ENCODE measurements at places on chromosomes 12 and 14.

DNA sequence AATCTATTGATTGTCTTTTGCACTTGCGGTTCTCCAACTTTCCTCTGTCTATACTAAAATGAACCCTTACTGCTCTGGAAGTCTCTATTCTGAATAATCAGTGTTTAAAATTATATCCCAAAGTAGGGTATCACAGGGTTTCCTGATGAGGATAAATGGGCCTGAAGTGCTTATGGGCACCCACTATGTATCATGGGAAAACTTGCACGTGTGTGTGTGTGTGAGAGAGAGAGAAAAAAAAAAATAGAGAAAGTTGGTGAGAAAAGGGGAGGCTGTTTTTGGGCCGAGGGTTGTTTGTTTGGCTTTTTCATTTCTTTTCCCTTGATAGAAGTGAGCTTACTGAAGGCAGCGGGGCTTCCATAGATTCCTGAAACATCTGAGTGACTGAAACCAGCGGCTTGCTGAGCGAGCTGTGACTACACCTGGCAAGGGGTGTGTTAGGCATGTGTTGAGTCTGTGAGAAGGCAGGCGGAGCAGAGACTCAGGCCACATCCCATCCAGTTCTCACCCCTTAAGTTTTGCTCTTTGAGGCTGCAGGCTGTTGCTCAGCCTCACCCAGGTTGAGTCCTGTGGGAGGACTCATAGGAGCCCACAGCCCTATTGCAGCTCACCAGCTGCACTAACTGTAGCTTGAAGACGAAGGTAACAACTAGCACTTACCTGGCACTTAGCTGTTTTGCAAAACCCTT lies 17.2 kb downstream of the PPFIBP1 start:
- no peak for DNase-seq

- DNase-seq = no peak
These were observed 98.8 kb downstream of the DACT1 start for GRCh38 chr14:58736606-58737005.

- no peak for DNase-seq
These were observed 66.5 kb downstream of the TRAFD1 start for GRCh38 chr12:112191840-112192321.

DNA sequence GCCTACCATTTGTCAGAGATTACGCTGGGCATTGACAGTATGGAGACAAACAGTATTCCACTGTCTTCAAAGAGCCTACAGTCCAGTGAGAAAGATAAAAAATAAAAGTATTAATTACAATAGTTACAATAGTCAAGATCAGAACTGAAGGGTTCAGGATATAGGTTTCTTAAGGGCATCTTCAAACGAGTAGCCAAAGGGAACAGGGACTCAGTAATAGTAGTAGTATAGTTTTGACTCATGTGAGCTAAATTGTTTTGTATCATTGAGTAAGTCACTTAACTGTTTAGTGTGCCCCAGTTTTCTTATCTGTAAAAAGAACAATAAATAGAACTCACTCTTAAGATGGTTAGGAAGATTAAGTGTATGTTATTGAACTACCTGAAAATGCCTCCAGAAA lies 123.6 kb downstream of the METTL25 start:
- DNase-seq = no peak

- no peak for DNase-seq
These were observed 69.5 kb upstream of the FOXN3 start for GRCh38 chr14:89486505-89486904.

DNA sequence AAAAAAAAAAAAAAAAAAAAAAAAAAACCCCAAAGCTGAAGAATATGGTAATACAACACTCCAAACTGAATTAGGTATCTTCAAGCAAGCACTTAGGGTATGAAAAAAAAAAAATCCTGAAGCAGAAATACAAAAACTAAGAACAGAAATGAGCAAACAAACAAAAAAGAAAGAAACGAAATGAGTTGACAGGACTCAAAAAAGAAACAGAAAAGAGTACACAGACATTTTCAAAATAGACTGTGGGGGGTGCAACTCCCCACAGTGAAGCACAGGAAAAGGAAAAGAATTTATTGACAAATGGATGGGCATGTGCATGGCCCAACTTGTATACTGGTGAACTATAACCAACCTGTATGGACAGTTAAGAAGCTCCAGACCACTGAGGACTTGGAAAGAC lies 24.6 kb downstream of the RPS6KA5 start:
- DNase-seq = no peak

- no peak for DNase-seq
These were observed at the start of gene GSG1 for GRCh38 chr12:13103391-13104033. GSG1 (minus strand) TSS chr12:13103667; CDS start chr12:13103512, 155 bp downstream.

DNA sequence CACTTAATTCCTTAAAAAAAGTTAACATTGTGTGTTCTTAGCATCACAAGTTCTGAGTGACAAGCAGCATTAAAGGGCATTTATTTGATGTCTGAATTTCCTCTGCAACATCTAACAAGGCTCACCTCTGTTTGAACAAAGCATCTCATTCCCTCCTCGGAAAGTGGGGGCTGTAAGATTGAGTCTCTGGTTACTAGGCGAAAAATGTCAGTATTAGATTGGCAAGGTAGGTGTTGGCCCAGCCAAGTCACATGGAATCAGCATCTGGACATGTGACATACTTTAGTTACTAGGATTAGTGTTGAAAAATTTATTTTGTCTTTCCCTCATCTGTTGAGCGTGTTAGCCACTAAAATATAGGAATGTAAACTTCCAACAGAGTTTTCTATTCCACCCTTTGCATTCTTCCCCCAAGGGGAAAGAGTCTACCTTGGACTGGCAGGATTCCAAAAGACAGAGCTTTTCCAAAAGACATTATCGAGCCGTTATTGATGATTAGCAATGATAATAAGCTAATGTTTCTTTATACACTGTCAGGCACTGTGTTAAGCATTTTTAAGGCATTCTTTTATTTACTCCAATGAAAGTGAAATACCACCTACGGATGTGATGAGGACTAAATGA lies 194.9 kb upstream of the BTG1 start:
- no peak for DNase-seq

DNA sequence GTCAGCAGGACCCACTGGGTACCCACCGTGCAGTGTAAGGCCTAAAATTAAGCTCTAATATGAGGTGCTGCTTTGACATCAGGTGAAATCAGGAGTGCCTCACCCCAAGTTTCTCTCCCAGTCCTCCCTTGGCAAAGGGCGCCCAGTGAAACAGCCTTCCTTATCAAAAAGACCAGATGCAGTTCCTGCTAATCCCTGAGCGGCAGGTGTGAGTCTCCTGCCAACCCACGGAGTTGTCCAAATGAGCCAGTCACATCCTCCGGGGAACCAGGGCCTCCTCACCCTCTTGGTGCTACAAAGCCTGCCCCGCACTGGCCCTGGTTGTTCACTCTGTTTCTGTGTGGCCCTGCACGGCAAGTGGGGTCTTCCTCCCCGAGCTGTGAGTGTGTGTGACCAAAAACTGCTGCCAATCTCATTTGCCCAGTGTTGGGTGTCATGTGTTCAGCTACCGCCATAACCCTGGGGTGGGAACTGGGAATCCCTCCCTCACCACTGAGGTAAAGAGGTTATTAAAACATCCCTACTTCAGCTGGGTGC lies 20.2 kb upstream of the P2RX4 start:
- no peak for DNase-seq

DNA sequence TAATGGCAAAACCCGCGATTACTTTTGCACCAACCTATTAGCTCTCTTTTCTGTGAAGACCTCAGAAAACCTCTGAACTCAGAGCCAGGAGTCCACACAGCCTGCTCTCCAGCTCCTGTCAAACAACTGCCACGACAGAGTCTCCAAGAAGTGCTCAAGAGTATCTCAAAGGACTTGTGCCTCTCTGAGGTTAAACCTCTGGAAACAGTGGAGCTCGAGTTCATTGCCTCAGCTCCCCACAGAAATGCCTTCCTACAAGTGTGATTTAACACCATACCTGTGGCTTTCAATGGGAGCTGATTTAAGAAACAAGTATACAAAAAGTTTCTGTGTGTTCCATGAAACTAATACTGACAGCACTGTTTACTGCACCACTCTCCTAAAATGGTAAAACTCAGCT lies 20.1 kb downstream of the ACTN1 start:
- DNase-seq = no peak

GRCh38 chr12:132887513-132888351 lies at the start of gene CHFR:
CHFR (minus strand) TSS chr12:132887605; CDS start chr12:132887328, 277 bp downstream.
- DNase-seq = peak; percentile 78

DNA sequence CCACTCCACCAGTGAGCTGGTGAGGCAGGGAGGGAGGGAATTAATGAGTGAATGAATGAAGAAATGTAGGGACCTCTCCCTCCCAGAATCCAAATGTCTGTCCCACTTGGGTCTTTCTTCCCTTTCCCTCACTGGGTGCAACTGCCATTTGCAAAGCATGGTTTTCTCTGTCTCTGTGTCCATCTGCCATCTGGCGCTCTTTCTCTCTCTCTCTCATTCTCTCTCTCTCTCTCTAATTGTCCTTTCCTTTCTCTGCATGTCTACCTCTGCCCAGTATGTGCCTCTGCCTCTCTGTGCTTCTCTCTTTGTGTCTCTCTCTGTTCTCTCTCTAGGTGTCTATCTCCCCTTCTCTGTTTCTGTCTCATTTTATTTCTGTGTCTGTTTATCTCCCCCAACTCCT lies 102.7 kb downstream of the CMKLR1 start:
- DNase-seq = no peak

GRCh38 chr12:97132270-97132669 lies 225.2 kb downstream of the NEDD1 start:
- DNase-seq = no peak

GRCh38 chr12:93848523-93849101 lies 171.4 kb downstream of the CRADD start:
- no peak for DNase-seq

Measured in HS-5 (cell line).